Occipital lobe (tissue), 3 donors: ENCODE measurements at places on chromosomes 12 and 14. TPM values are rescaled to one million over a fixed set of nuclear protein-coding genes. Genes with fewer than 3 reads are reported as not detected.

SMIM10L1 gene
- total RNA-seq = 13.7 TPM

PTHLH gene
- not detected for total RNA-seq

PPM1H gene
- 10.6 TPM for total RNA-seq

GDF3 gene
- not detected for total RNA-seq

MFAP5 gene
- not detected for total RNA-seq

TPPP2 gene
- total RNA-seq = not detected

LRTM2 gene
- 4.5 TPM for total RNA-seq

ZBTB25 gene
- total RNA-seq = 17.2 TPM

RPS6KA5 gene
- total RNA-seq = 11.2 TPM

RD3L gene
- not detected for total RNA-seq

DLGAP5 gene
- 4.5 TPM for total RNA-seq

BORCS5 gene
- total RNA-seq = 27.5 TPM

KCNA1 gene
- total RNA-seq = 1.1 TPM

MYO1A gene
- total RNA-seq = not detected

GLIPR1L2 gene
- 2.3 TPM for total RNA-seq

DNA sequence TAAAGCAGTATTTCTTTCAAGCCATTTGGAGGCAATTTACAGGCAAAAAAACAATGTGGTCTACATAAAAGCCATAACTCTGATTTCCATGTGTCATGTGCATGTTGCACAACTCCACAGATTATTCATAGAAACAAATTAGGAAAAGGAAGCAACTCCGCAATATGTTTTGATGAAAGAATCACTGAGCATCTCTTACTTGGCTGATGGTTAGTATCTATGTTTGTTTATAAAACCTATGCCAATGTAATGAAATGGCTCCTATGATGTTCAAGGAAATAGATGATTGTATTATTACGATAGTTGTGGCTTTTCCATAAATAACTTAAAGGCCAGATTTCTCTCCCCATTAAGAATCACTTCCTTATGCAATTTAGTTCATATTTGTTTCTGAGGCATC, 373.7 kb downstream of the CCDC91 start:
- no peak for DNase-seq

GRCh38 chr12:4164559-4165558, 108.7 kb upstream of the CCND2 start:
- DNase-seq = no peak

DNA sequence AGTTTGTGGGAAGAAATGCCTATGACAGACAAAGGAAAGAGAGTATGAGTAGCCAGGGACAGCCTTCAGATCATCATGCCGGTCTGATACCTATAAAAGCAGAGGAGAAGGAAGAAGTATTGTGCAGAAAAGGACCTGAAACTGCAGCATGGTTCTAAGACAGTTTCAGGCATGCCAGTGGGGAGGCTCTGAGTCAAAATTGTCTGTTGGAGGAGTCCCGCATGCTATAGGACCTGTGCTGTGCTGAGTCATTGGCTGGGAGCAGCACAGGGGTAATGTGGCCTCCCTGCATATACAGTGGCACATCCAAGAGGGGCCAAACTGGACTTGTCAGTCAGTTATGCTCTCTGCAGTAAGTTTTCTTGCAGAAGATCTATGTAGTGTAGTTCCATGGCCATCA, 40.7 kb downstream of the NEUROD4 start:
- DNase-seq = no peak

DNA sequence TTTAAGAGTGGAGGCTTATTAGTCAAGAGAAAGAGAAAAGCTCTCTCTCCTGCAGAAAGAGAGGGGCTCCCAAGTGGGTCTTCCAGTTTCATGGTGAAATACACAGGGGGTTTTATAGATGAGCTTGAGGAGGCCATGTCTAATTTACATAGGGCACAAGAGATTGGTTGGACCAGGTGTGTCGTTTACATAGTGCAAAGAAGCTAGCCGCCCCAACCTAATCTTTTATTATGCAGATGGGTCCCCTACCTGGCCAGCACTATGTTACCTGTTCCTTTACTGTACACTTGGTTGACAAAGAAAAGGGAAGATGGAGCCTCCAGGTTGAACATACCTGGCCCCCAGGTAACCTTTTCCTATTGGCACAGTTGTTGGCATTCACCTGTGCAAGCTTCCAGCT, 195.0 kb downstream of the PIK3C2G start:
- no peak for DNase-seq

GRCh38 chr12:89393551-89394121, 41.3 kb upstream of the DUSP6 start:
- no peak for DNase-seq

DNA sequence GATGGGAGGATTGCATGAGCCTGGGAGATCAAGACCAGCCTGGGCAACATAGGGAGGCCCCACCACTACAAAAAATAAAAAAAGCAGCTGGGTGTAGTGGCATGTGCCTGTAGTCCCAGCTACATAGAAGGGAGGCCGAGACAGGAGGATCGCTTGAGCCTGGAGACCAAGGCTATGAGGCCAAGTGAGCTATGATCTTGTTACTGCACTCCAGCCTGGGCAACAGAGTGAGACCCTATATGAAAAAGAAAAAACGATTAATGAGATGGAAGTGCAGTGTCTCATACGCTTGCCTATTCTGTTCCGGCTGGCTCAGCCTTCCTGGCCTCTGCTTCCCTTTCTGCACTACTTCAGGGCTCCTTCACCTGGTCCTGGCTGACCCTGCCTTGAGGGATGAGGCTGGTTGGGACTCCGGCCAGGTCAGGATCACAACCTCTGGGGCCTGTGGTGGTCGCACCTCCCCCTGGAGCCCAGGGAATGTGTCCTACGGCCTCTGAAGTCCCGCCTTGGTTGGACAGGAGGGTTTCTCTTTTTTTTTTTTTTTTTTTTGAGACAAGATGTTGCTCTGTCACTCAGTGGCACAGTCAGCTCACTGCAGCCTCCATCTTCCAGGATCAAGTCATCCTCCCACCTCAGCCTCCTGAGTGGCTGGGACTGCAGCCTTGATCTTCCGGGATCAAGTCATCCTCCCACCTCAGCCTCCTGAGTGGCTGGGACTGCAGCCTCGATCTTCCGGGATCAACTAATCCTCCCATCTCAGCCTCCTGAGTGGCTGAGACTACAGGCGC, 10.7 kb downstream of the TEDC1 start:
- no peak for DNase-seq

DNA sequence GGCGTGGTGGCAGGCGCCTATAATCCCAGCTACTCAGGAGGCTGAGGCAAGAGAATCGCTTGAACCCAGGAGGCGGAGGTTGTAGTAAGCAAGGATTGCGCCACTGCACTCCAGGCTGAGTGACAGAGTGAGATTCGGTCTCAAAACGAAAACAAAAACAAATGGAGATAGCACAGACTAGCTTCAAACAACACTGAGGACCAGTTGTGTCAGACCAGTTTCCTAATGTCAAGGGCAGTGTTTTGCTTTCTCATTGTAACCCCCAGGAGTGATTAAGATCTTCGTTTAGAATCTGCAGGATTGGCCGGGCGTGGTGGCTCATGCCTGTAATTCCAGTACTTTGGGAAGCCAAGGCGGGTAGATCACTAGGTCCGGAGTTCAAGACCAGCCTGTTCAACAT, 18.5 kb downstream of the RPGRIP1 start:
- DNase-seq = no peak

- DNase-seq = no peak
These were observed 31.5 kb downstream of the NUMB start for GRCh38 chr14:73426877-73427276.

GRCh38 chr14:101410126-101410525, 151.2 kb upstream of the DIO3 start:
- no peak for DNase-seq

DNA sequence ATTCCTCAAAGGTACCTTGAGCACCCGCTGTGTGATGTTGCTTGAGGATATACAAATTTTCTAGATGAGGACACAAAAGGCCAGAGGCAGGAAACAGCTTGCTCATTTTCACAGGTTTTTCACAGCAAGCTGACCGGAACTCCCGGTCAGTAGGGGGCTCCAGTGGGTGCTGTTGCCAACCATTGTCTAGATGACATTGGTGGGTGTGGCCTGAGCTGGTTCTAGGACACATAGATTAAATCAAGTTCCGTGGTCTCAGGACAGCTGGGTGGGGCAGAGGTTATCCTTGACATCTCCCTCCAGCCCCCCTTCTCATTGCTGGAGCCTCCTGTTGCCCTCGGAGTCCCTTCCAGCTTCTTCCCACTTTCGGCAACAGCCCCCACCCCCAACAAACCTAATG, 153.6 kb upstream of the FKBP4 start:
- no peak for DNase-seq

- no peak for DNase-seq
These were observed 30.6 kb upstream of the PPFIBP1 start for GRCh38 chr12:27493260-27493940.

- no peak for DNase-seq
These were observed 109.6 kb downstream of the ATXN7L3B start for GRCh38 chr12:74647256-74647655.

GRCh38 chr12:52005903-52006703, 643 bp upstream of the TAMALIN start:
- peak; percentile 48 for DNase-seq

DNA sequence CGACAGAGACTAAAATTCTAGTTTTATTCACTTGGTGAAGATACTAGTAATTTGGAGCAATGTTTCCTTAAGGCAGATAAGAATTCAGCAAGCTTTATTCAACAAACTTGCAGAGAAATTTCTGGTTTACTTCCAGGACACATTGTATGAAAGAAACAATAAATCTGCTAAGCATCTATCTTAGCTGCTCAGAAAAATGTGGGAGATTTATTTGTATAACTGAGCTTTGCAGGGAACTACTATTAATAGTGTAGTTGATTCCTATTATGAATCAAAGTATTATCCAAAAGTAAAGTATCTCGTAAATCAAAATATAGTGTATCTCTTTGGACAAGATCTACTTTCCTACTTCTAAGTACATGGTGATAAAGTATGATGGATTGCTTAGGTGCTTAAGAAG, 239.4 kb upstream of the TMTC1 start:
- no peak for DNase-seq

GRCh38 chr14:100503251-100503650, 84.0 kb downstream of the BEGAIN start:
- no peak for DNase-seq

- DNase-seq = no peak
These were observed 28.4 kb downstream of the AREL1 start for GRCh38 chr14:74684434-74684833.

DNA sequence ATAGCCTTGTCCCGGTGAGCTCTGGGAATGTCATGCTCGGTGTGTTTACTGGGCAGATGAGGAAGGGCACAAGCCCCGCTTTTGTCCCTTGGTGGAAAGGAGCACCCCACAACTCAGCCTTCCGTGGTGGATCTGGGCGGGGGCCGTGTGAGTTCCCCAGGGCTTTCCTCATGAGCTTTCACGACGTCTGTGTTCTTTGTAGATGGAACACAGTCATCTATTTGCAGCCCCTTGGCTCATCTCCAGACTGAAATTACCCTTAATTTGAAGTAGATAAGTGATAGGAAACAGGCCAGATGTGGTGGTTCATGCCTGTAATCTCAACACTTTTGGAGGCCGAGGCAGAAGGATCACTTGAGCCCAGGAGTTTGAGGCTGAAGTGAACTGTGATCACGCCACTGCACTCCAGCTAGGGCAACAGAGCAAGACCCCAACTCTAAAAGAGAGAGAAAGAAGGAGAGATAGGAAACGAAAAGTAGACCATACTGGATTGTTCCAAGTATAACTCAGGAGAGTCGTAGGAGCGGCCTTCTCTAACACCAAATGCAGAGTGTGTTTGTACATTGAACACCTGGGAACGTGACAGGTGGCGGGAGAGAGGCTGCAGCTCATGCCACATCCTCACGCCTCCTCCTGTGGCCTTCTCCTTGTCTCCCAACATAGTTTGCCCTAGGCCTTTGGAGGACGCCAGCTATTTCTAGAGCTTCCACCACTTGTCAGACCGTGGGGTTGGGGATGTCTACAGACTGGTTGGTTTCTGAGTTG, 8.8 kb downstream of the P2RX4 start:
- no peak for DNase-seq

GRCh38 chr12:22310709-22311108, 23.8 kb downstream of the ST8SIA1 start:
- DNase-seq = no peak

GRCh38 chr14:19878029-19878642, 3.2 kb downstream of the OR4K2 start:
- DNase-seq = no peak

DNA sequence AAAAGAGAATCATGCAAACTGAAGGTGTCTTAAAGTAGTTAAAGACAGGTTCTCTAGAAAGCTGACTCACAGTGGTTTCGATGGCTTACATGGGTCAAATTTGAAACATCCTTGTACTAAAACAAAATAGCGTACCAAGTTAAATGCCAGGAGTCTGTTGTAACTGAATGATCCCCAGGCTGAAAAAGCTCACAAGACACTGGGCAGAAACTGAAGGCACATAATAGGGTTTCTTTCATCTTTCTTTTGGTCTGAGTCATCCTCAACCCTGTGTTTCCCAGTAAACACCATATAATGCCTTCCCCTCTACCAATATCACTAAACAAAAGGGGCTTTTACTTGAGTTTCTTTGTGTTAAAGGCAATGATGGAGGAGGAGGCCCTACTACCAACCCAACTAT, 12.8 kb downstream of the ZFYVE1 start:
- no peak for DNase-seq

- DNase-seq = no peak
These were observed 1.2 kb downstream of the TAS2R10 start for GRCh38 chr12:10824957-10825356.

- DNase-seq = no peak
These were observed 10.3 kb downstream of the CLMN start for GRCh38 chr14:95309261-95310051.

DNA sequence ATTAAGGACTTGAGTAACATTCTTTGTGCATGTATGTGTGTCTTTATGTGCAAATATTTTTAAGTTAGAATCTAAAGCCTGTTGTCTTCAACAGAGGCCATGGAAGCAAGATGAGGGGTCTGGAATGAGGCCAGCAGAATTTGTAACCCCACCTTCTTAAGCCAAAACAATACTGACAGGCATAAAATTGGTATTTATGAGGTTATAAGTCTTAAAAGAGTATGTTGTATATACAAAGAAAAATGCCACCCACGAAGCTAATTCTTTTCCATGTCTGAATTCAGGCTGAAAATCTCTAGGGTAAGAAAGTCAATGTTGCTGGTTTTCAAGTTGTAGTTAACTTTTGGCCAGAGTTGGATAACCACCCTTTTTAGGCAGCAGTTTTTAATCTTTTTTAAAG, 86.2 kb upstream of the TMTC1 start:
- no peak for DNase-seq

DNA sequence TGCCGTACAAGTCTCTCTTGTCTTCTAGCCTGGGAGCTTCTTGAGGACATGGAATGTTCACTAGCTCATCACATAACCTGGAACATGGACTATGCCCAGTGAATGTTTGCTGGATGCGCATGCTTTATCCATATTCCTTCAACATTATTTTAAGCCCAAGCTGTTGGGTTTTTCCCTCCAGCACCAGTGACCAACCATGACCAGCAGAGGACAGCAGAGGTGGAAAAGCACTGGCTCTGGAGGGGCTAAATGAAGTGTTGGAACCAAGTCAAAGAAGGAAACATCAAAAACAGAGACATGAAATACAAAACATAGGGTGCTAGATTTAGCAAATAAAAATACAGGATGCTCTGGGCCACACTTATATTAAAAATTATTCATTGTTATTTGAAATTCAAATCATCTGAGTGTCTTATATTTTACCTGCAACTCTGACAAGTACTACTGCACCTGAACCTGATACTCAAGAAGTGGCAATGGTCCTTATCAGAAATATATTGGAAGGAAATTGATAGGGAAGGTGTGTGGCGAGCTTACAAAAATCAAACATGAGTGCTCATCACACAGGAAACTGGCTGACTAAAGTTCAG, 23.1 kb upstream of the HELB start:
- no peak for DNase-seq

- DNase-seq = no peak
These were observed 762.9 kb downstream of the C12orf50 start for GRCh38 chr12:87266305-87266704.
